ENCODE measurements at places on chromosomes 16 and 17. TPM values are rescaled to one million over a fixed set of nuclear protein-coding genes. Genes with fewer than 3 reads are reported as not detected.
A peak's percentile ranks its signal among the peaks of the same experiment; 100 is the strongest.

DNA sequence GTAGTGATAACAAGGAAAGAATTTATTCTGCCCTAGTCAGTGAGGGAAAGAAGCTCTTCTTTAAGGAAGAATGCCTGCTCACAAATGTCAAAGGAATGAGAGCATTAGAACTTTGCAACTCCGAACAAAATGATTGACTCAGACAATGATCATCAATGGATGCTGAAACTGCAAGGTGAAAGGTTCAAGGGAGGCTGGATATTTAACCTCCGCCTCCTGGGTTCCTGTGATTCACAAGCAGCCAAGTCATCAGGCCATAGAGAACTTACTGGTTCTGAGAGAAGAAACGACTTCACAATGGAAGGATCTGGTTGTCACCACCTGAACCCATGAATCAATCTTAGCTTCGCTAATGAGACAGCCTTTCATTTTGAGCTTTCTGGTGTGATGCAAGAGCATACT, 16.0 kb upstream of the SCNN1B start:
- no peak for DNase-seq
- H3K27me3 ChIP-seq = no peaks in the 10 kb centered on the region
- peak overlapping the region; percentile 92 for H3K27ac ChIP-seq
- H3K36me3 ChIP-seq = no peaks in the 10 kb centered on the region
- H3K4me1 ChIP-seq = peaks cover 35% of the 10 kb centered on the region
- H3K4me3 ChIP-seq = no peak overlapping the region

GRCh38 chr17:80501741-80502577, 25.6 kb upstream of the NPTX1 start:
- no peaks in the 10 kb centered on the region for H3K27me3 ChIP-seq
- no peak overlapping the region for H3K4me3 ChIP-seq
- peaks cover 8% of the 10 kb centered on the region for H3K4me1 ChIP-seq
- no peak overlapping the region for H3K27ac ChIP-seq
- no peaks in the 10 kb centered on the region for H3K36me3 ChIP-seq
- no peak for DNase-seq

- no peak overlapping the region for H3K4me3 ChIP-seq
- no peak overlapping the region for H3K27ac ChIP-seq
- no peaks in the 10 kb centered on the region for H3K36me3 ChIP-seq
- H3K27me3 ChIP-seq = no peaks in the 10 kb centered on the region
Observed at GRCh38 chr16:9033125-9033830, 58.2 kb upstream of the HAPSTR1 start.

GRCh38 chr17:66637491-66637890, 197.4 kb upstream of the CACNG5 start:
- H3K4me1 ChIP-seq = no peaks in the 10 kb centered on the region
- no peaks in the 10 kb centered on the region for H3K36me3 ChIP-seq
- H3K27me3 ChIP-seq = no peaks in the 10 kb centered on the region
- DNase-seq = no peak
- H3K4me3 ChIP-seq = no peak overlapping the region

- H3K27ac ChIP-seq = no peak overlapping the region
- H3K4me3 ChIP-seq = no peak overlapping the region
- DNase-seq = no peak
- no peaks in the 10 kb centered on the region for H3K27me3 ChIP-seq
- no peaks in the 10 kb centered on the region for H3K4me1 ChIP-seq
- H3K36me3 ChIP-seq = no peaks in the 10 kb centered on the region
Observed at GRCh38 chr17:8273884-8274444, 14.5 kb upstream of the RANGRF start.

DNA sequence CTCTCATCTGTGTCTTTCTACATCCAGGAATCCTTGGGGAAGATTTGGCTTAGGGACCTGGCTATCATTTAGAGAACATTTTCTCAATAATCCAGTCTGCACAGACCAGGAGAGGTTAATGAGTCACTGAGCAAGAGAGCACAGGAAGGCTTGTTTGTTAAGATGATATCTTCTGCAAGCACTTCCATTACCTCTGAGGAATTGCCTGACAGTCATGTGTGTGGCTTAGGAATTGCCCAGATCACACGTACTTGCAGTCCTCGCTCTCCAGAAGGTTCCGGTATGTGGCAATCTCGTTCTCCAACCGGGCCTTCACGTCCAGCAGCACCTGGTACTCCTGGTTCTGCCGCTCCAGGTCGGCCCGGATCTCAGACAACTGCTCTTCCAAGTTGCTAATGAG, 3.3 kb downstream of the KRT37 start:
- peak overlapping the region; percentile 74 for H3K27ac ChIP-seq
- H3K4me1 ChIP-seq = peaks cover 10% of the 10 kb centered on the region
- no peak overlapping the region for H3K4me3 ChIP-seq
- no peaks in the 10 kb centered on the region for H3K27me3 ChIP-seq
- no peaks in the 10 kb centered on the region for H3K36me3 ChIP-seq
- no peak for DNase-seq

DNA sequence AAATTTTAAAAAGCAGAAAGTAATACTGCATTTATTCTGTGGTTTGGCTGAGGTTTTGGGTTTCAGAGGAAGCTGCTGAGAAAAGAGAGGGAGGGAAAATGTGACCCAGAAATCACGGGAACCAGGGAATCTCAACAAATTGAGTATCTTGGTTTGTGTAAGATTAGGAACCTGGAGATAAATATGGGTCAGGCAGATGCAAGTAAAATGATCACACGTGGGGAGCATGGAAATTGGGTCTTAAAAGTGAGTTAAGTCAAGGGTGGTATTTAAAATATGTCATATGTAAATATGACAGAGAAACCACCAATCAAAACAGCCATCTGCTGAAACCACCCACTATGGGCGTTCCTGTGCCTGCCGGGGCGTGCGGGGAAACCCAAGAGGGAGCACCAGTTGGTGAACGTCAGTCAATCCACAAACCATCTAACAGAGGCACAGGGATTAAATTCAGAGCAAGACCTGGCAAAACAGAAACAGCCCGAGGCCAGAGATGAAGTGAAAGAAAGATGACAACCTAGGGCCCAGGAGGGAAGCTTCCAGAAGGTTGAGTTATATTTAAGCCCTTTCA, 33.4 kb downstream of the CDH13 start:
- H3K4me3 ChIP-seq = no peak overlapping the region
- H3K36me3 ChIP-seq = no peaks in the 10 kb centered on the region
- no peaks in the 10 kb centered on the region for H3K27me3 ChIP-seq

DNA sequence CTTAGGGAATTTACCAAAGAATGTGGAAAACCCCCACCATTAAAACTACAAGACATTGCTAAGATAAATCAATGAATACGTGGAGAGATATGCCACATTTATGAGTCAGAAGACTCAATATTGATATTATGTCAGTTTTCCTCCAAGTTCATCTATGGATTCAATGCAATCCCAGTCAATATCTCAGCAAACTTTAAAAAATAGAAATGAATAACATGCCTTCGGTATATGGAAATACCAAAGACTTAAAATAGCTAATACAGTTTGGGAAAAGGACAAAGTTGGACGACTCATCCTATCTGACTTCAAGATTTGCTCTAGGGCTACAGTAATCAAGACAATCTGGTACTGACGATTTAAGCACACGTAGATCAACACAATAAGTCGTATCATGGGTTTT, 31.2 kb downstream of the PIK3R5 start:
- no peak overlapping the region for H3K4me3 ChIP-seq
- no peaks in the 10 kb centered on the region for H3K27me3 ChIP-seq
- no peaks in the 10 kb centered on the region for H3K4me1 ChIP-seq
- H3K27ac ChIP-seq = no peak overlapping the region
- no peak for DNase-seq

GRCh38 chr16:57601801-57602478, 26.5 kb upstream of the ADGRG1 start:
- H3K27ac ChIP-seq = peak overlapping the region; percentile 49
- H3K4me3 ChIP-seq = no peak overlapping the region
- no peaks in the 10 kb centered on the region for H3K36me3 ChIP-seq
- no peaks in the 10 kb centered on the region for H3K27me3 ChIP-seq

DNA sequence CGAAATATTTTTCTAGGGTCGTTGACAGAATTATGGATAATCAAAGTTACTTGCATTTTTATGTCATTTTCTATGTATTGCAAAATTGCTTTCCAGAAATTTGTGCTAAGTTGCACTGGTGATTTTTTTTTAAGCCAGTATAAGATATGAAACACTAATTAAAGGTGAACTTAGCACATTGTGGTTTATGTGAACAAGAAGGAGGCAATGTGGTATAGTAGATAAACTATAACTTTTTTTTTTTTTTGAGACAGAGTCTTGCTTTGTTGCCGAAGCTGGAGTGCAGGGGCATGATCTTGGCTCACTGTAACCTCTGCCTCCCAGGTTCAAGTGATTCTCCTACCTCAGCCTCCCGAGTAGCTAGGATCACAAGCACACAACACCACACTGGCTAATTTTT, 13.2 kb downstream of the DGKE start:
- no peaks in the 10 kb centered on the region for H3K27me3 ChIP-seq
- DNase-seq = no peak
- H3K27ac ChIP-seq = no peak overlapping the region
- no peaks in the 10 kb centered on the region for H3K36me3 ChIP-seq
- no peak overlapping the region for H3K4me3 ChIP-seq

GRCh38 chr17:7811251-7811650, 22.8 kb upstream of the KDM6B start:
- H3K27ac ChIP-seq = no peak overlapping the region
- H3K4me1 ChIP-seq = no peaks in the 10 kb centered on the region
- H3K4me3 ChIP-seq = no peak overlapping the region
- H3K27me3 ChIP-seq = no peaks in the 10 kb centered on the region
- no peaks in the 10 kb centered on the region for H3K36me3 ChIP-seq
- DNase-seq = no peak

DNA sequence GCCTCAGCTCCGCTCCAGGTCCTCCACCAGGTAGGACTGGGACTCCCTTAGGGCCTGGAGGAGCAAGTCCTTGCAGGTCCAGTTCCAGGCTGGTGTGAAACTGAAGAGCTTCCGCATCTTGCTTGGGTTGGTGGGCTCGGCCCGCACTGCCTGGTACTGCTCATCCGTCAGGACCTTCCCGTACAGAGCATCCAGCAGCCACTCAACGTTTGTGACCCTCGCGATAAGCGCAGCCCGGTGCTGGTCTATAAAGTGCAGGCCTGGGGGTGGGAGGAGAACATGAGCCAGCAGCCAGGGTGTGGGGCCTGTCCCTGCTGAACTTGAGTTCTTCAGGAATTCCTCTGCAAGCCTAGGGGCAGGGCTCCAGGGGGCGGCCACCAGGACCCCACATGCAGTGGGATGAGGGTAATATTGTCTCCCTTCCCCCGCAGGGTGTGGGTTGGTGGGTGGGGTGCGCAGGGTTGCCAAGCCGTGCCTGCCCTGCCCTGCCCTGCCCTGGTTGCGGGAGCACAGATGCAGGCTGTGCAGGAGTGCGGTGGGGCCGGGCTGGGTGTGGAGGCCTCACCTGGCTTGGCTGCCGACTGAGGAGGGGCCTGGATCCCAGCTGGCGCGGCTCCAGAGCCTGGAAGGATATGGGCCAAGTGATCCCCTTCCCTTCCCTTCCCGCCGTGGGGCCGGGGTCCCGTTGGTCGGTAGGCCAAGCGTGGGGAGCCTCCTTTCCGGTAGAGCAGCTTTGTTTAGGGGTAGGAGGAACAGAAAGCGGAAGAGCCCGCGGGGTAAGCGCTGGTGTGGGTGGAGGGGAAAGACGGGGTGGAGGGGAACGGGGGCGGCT, 762 bp downstream of the PYCARD start:
- H3K27me3 ChIP-seq = no peaks in the 10 kb centered on the region
- DNase-seq = no peak
- peak overlapping the region; percentile 81 for H3K4me3 ChIP-seq
- H3K36me3 ChIP-seq = peaks cover 23% of the 10 kb centered on the region

DNA sequence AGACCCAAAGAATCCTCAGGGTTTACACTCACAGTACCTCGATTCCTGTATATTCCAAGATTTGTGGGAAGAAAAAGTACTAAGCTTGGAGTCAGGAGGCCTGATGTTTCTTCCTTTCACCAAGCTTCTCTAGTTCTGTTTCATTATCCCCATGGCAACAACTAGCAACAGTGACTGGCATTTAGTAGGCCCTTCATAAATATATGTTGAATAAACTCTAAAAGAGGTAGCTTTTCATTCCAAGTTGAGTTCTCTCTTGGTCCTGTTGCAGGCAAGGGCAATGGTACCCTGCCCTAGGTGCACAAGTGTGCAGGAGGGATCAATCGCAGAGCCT, 527 bp upstream of the UBE2Z start:
- H3K4me3 ChIP-seq = peak overlapping the region; percentile 93
- H3K27ac ChIP-seq = peak overlapping the region; percentile 97
- H3K36me3 ChIP-seq = peaks cover 22% of the 10 kb centered on the region

DNA sequence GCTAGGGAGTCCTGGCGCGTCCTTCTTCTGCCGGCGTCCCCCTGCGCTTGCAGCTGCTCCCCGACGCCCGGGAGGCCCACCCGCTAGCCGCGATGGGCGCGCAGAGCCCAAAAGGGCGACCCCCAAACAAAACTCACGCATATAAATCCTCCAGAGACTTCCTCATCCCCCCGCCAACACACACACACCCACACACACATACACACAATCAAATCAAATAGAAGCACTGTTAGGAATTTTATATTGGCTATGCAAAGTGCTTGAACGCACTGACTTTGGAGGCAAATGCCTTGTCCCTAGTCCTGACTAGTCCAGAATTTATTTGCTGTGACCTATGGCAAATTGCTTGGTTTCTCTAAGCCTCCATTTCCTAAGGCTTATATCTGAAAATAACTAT, 23.8 kb upstream of the CRYM start:
- no peak for DNase-seq
- peak overlapping the region; percentile 92 for H3K27ac ChIP-seq
- no peaks in the 10 kb centered on the region for H3K36me3 ChIP-seq
- no peaks in the 10 kb centered on the region for H3K27me3 ChIP-seq
- H3K4me3 ChIP-seq = peak overlapping the region; percentile 86

DNA sequence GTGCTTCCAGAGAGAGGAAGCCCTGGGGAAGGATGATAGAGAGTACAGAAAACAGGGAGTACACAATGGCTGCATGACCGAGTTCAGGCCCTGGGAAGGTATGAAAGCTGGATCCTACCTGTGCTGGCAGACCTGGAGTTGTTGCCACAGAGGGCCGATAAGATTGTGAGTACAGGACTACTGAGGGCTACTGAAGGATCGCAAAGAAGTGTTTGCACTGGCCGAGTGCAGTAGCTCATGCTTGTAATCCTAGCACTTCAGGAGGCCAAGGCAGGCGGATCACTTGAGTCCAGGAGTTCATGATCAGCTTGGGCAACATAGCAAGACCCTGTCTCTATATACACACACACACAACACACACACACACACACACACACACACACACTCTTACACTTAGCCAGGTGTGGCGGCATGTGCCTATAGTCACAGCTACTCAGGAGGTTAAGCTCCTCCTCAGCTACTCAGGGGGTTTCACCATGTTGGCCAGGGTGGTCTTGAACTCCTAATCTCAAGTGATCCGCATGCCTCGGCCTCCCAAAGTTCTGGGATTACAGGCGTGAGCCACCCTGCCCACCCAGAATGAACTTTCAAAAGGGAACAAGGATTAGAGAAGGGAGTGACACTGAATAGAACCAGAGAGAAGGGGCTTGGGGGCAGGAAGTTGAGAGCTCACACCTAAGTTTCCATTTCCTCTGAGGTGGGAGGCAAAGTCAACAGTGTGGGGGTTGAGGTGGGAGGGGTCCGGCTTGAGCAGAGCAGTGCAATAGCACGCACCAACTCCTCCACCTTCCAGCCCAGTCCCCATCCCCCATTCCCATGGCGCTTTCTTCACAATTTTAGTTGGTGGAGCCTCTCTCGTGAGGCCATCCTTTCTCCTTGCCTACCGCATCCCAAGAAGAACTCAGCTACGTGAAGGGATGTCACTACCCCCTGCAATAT, 7.5 kb downstream of the SCIMP start:
- no peaks in the 10 kb centered on the region for H3K4me1 ChIP-seq
- H3K4me3 ChIP-seq = no peak overlapping the region
- H3K36me3 ChIP-seq = no peaks in the 10 kb centered on the region
- no peaks in the 10 kb centered on the region for H3K27me3 ChIP-seq
- no peak for DNase-seq
- H3K27ac ChIP-seq = no peak overlapping the region

The DNAAF8 gene
- 0.42 TPM for total RNA-seq

The AHSP gene
- total RNA-seq = not detected

The HEATR9 gene
- not detected for total RNA-seq

The FOXN1 gene
- 17.0 TPM for total RNA-seq

The KRTAP2-3 gene
- not detected for total RNA-seq

The AGRP gene
- not detected for total RNA-seq
